T-cell (primary cell): ENCODE measurements at places on chromosomes 12 and 14.

DNA sequence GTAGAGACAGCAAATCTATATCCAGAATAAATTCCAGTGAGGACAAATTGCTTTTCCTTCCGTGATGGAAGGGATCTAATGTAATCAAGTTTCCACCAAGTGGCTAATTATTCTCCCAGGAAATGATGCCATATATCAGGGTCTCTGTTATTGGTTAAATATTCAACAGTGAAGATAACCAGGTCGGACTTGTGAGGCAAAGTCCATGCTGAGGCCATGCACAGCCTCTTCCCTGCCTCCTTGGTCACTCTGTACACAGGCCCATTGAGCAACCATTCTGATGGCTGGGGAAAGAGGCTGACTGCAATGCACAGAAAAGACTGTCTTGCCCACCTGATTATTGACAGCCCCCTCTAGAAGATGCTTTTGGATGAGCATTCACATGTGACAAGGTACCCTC is 90.1 kb downstream of the TNFAIP2 start:
- DNase-seq, result no peak

GRCh38 chr14:95315156-95315555 is 4.6 kb downstream of the CLMN start:
- no peak for DNase-seq

DNA sequence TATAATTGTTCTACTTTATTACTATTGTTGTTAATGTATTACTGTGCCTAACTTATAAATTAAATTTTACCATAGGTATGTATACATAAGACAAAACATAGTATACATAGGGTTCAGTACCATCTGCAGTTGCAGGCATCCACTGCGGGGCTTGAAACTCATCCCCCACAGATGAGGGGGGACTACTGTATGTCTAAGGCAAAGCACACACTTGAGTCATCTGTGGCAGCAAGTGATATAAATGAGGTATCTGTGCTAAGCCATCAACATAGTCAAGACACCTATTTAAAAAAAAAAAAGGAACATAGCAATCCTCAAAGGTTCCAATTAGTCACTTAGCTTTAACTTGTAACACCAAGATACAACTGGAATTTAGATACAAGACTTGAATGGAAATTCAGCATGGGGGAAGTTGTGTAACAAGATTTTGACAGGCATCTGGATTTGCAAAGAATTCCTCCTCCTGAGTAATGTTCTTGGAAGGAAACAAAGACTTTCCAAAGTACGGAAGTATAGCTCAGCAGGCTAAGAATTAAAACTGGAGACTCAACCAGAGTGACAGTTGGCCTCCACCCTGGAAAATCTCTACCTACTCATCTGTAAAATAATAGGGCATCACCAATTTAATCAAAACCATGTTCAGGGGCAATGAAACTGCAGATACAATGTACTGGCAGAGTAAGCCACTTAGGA is 14.9 kb downstream of the DCAF5 start:
- no peak for DNase-seq

DNA sequence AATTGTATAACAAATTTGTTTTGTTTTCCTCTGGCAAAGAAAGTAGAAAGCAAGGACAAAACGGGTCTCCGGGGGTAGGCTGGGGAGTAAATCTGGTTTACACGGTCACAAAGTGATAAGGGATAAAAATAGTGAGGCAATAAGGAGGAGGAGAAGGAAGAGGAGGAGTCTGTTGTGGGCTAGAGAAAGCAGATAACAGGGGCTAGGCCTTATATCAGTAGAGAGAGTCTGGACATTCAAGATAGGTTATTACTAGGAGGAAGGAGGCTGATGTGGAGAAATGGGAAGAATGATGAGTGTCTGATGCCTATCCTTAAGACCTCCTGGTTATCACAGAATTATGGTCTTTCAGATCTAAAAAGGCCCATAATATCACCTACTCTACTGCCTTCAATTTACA is 83.2 kb upstream of the SSTR1 start:
- DNase-seq, result no peak

GRCh38 chr14:29352706-29353080 is 575.0 kb downstream of the PRKD1 start:
- no peak for DNase-seq

- no peak for DNase-seq
These were observed 7.5 kb upstream of the KLRK1 start for GRCh38 chr12:10397296-10397695.

DNA sequence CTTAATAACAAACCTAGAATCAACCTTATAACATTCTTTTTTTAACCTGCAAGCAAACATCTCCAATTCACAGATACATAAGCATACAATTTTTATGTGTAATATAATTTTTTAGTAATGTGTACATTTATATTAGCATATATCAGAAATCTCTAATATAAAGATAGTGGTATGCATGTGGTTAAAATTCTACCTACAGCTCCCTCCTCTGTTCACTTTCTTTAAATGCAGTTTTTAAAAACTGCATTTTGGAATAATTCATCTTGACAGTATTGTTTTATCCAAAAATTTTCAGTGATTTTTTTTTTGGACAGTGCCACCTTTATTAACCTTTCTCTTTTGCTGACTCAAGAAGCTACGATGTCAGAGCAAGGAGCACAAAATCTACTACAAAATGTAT is 13.2 kb upstream of the RXYLT1 start:
- no peak for DNase-seq

DNA sequence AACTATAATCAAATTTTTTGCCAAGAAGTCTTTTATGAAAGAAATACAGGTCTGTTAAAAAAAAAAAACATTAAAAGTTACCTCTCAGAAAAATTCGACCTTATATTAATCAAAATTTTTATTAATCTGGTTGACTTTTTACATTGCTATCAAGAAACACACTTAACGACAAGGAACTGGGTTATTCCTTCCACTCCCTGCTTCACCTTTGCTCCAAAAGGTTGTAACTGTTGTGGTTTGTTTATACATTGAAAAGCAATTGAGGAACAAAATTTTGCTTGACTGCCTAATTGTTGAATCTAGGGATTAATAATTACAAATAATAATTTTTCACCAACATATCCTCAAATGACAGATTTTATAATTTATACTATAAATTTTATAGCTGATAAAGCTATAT is 28.4 kb downstream of the TSPAN8 start:
- DNase-seq, result no peak

DNA sequence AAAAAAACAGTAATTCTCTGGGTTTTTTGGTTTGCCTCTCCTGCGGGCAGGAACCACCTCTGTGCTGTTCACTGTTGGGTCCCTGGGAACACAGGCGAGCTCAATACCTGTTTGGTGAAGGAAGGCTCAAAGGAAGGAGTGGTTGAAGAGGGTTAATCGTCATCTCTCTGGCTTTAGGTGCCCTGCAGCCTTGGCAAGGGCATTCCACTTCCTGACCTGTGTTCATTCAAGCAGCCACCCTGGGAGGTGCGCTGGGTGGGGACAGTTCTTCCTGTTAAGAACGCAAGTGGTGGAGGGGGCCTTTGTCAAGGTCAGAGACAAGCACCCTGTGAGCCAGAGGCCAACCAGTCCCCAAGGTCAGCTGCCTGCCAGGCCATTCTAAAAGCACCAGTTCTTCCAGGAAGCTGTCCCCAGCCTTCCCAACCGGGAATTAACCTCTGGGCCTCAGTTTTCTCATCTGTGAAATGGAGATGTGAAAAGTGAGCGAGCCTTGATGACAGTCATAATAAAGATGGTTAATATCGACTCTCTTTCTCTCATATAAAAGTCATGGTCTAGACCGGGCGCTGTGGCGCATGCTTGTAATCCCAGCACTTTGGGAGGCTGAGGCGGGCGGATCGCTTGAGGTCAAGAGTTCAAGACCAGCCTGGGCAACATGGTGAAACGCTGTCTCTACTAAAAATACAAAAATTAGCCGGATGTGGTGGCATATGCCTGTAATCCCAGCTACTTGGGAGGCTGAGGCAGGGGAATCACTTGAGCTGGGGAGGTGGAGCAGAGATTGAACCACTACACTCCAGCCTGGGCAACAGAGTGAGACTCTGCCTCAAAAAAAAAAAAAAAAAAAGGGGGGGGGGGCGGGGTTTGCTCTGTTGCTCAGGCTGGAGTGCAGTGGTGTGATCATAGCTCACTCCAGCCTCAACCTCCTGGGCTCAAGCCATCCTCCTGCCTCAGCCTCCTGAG is 6.1 kb downstream of the RHOF start:
- no peak for DNase-seq

DNA sequence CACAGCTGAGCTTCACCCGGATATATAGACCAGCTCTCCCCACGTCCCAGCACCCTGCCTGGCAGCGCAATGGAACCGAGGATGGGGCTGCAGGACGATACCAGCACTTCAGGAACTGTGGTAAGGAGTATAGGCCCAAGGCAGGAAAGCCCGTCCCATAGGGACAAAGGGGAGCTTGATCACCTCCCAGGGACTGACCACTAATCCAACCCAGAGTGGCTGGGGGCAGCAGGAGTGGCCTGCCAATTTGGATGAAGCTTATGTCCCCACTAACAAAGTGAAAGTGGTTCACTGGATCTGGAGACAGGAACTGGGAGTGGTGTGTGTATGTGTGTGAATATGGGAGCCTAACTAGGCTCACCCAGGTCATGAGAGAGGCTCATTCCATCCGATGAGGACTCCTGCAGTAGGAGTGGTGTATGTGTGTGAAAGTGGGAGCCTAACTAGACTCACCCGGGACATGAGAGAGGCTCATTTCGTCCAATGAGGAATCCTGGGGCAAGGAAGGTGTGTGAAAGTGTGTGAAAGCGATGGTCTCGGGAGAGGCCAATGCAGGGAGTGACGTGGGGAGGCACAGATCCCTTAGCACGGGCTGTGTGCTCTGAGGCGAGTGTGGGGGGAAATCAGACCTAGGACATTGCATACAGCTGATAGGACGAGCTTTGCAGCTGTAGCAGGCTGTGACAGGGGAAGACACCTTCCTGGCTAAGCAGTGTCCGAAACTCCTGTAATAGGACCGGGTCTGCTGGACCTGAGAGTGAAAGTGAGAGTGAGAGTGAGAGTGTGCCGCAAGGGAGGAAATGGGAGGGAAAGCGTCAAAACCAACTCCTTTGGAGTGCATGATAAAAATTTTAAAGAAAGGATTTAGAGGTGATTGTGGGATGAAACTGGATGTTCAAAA is 25.7 kb downstream of the KLRK1 start:
- no peak for DNase-seq

- no peak for DNase-seq
These were observed 39.8 kb upstream of the LMNTD1 start for GRCh38 chr12:25592725-25593495.

DNA sequence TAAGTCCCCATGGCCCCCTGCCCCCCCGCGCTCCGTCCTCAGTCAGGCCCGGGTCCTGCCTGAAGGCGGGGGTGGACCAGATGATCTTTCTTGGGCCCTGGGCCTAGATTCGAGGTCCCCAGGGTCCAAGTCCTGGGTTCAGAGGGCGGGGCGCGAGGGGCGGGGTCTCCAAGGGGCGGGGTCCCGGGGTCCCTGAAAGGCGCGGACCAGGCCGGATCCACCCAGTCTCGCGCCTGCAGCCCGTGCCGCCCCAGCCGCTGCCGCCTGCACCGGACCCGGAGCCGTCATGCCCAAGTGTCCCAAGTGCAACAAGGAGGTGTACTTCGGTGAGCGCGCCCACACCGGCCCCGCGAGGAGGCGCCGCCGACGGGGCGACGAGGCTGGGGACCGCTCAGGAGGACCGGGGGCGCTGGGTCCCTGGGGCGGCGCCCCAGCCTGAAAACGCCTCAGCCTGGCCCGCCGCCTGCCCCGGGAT is 325 bp downstream of the CRIP1 start:
- DNase-seq, result no peak

- no peak for DNase-seq
These were observed 7.0 kb downstream of the CCDC63 start for GRCh38 chr12:110853836-110854235.

DNA sequence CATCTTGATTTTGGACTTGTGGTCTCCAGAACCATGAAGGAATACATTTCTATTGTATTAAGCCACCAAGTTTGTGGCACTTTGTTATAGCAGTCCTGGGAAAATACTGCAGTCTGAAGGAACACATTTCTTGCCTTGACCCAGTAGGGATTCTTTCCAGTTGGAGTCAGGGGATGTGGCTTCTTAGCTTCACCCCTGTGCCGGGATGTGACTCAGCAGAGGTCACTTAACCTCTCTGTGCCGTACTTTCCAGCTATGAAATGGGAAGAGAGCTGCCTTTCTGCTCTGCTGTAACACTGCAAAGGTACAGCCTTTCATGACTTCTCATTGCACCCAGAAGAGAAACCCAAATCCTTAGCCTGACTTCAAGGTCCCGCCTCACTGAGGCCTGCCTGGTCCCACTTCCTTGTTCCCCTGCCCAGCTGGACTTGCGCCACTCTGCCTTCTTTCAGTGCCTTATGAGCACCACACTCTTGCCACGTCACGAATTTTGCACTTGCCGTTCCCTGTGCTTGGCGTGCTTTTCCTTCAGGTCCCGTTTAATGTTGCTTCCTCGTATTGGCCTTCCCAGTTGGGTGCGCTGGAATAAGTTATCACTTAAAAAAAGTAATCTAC is 24.2 kb downstream of the CHST11 start:
- no peak for DNase-seq

GRCh38 chr12:107349008-107349747 is 255.8 kb upstream of the CRY1 start:
- DNase-seq, result no peak

DNA sequence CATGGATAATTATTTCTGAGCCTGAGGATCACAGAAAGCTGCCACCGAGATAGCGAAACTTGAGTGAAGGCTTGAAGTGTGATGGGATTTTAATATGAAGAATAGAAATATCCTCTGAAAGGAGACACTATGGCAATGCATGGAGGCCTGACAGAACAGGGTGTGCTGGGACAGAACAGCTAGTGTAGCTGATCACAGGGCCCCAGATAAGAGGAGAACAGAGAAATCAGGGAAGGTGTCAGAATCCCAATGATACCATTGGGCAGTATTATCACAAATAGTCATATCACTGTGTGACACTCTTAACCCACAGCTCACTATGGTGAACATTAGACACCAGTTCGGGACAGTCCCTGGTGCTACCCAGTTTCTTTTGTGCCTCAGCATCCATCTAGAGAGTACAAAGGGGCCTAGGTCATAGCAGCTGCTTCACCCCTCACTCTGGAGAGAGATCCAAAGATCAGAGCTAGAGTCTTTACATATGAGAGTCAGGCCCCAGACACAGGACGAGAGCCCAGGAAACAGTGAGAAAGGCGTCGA is 506 bp upstream of the OR10P1 start:
- DNase-seq, result no peak

DNA sequence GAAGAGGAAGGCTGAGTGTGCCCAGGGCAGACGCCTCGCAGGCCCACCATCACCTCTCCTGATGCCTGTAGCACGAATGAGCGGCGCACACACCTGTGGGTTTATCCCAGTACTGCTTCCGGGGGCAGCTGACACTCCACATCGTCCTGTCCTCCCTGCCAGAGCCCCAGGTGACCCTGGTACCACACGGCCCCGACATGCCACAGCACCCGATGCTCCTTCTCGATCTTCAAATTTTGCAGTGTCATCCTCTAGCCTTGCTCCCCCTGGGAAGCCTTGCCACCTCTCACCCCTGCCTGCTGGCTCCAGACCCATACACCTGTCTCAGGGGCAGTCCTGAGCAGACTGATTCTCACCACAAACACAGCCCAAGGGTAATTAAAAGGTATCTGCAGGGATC is 40.6 kb downstream of the ANO2 start:
- DNase-seq, result no peak

- no peak for DNase-seq
These were observed 70.8 kb upstream of the TMCC3 start for GRCh38 chr12:94721173-94721572.
